ENCODE measurements at places on chromosomes 7 and 10. TPM values are rescaled to one million over a fixed set of nuclear protein-coding genes. Genes with fewer than 3 reads are reported as not detected.

DNA sequence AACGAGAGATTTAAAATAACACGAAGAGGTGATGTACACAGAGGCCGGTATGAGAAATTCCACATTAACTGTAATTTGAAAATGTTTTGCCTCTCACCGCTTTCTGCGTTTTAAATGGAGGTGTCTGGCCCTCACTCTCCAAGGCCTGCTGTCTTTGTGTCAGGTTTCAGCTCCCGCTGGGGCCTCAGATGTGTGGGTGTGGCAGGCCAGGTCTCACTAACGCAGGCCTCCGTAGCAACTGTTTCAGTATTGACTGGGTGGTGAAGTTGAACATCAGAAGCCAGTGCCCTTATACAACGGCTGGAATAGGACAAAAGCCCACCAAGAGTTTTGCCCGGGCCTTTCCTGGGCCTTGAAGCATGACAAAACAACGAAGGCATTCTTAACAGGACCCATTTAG, 303.1 kb downstream of the ADARB2 start:
- H3K36me3 ChIP-seq = peaks cover 20% of the 10 kb centered on the region
- no peak overlapping the region for H3K4me3 ChIP-seq
- H3K27me3 ChIP-seq = peaks cover 5% of the 10 kb centered on the region
- no peak overlapping the region for H3K27ac ChIP-seq
- peak; percentile 49 for DNase-seq

GRCh38 chr10:131739206-131739605, 161.6 kb upstream of the PPP2R2D start:
- no peaks in the 10 kb centered on the region for H3K27me3 ChIP-seq
- no peak for DNase-seq
- no peaks in the 10 kb centered on the region for H3K36me3 ChIP-seq
- H3K27ac ChIP-seq = no peak overlapping the region
- H3K4me3 ChIP-seq = no peak overlapping the region
- peaks cover 18% of the 10 kb centered on the region for H3K4me1 ChIP-seq

GRCh38 chr10:104441329-104442000, 87.8 kb downstream of the CFAP58 start:
- no peaks in the 10 kb centered on the region for H3K36me3 ChIP-seq
- no peak overlapping the region for H3K27ac ChIP-seq
- H3K4me3 ChIP-seq = no peak overlapping the region
- peaks cover 10% of the 10 kb centered on the region for H3K4me1 ChIP-seq

Gene ANKRD26
- 10.2 TPM for total RNA-seq

- no peaks in the 10 kb centered on the region for H3K36me3 ChIP-seq
- H3K4me1 ChIP-seq = peaks cover 9% of the 10 kb centered on the region
- no peak for DNase-seq
Measured at GRCh38 chr10:96863922-96864543, 31.9 kb downstream of the LCOR start.

DNA sequence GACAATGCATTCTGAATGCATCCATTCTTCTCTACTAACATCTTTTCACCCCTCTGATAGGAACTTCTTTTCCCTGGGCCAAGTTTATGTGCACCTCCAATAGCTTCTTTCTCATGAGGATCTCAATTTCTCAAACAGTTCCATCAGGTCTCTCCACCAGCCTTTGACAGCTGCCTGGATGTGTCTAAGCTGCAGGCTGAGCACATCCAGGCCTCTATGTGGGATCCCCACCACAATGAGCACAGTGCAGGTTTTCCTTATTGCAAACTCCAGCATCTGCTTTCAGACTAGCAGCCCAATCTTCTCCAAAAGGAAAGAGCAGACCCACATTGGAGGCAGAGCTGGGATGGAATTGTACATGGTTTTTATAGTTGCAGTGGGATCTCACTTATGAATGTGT, 145.3 kb upstream of the TBX20 start:
- H3K27me3 ChIP-seq = peaks cover 7% of the 10 kb centered on the region
- no peak for DNase-seq
- H3K4me1 ChIP-seq = 0 out of 2 replicates have a peak, but pooled peaks cover 3% of the 10 kb centered on the region
- H3K4me3 ChIP-seq = no peak overlapping the region
- H3K36me3 ChIP-seq = no peaks in the 10 kb centered on the region

Data from WTC11 (cell line).